ENCODE measurements at places on chromosomes 4 and X.
A peak's percentile ranks its signal among the peaks of the same experiment; 100 is the strongest.

DNA sequence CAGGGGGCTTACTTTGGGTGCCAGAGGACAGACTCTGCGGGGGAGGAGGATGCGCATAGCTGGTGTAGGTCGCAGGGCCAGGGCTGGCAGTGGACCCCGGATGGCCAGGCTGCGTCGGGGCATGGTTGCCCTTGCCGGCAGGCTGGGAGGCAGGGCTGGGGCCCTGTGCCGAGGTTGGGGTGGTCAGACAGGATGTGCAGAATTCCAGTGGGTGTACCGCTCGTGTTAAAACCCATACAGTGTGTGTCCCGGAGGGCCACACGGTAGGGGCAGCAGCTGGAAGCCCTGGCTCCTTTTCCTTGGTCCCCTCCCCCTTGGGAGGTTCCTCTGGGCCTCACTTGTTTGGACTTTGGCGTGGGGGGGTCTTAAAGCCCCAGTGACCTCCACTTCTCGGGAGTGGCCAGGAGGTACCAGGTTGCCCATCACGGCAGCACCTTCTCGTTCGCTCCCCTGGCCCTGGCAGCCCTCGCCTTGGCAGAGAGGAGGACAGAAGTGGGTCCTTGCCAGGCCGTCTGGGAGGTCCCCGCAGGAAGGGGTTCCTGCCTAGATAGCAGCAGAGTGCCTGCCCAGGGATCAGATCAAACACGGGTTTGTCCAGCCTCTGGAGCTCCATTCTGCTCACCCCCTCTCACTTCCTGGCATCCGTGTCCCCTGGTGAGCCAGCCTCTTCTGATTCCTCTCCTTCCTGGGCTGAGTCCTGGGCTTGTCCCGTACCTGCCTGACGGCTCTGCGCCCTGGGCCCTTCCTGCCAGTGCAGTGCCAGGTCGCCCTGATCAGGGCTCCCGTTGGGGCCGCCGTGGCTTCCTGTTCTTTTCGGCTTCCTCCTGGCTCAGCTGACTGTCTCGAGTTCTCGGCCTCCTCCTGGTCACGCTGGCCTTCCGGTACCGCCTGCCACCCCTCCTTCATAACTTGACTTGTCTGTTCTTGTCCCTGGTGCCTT, 56.7 kb upstream of the HGFAC start:
- DNase-seq, result no peak

GRCh38 chr4:182273191-182273935, 30.2 kb downstream of the TENM3 start:
- DNase-seq, result no peak

GRCh38 chr4:44257461-44257860, 191.1 kb downstream of the KCTD8 start:
- no peak for DNase-seq

DNA sequence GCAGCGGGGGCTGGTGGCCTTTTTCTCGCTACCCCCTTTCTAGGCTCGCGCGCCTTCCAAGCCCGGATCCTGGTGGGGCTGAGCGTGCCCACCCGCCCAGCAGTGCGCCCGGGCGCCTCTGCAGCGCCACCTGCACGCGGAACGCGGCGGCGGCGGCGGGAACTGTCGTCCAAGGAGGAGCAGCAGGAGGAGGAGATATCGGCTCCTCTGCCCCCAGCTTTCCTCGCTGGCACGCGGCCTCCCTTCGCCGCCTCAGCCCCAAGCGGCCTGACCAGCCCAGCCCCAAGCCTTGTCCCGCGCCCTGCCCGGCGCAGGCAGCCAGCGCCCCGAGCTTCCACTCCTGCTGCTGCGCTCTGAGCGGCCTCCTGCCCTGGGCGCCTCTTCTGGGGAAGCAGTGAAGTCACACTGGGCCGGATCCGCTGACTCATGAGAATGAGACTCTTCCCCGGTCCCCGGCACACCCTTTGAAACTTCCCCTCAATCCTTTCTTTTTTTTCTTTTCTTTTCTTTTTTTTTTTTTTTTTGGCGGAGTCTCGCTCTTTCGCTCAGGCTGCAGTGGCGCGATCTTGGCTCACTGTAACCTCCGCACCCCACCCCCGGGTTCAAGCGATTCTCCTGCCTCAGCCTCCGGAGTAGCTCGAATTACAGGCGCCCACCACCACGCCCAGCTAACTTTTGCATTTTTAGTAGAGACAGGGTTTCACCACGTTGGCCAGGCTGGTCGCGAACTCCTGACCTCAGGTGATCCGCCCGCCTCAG, 10.6 kb upstream of the ELF4 start:
- DNase-seq, result peak; percentile 63

GRCh38 chr4:159941076-159941475, 838.2 kb downstream of the RAPGEF2 start:
- DNase-seq, result no peak

DNA sequence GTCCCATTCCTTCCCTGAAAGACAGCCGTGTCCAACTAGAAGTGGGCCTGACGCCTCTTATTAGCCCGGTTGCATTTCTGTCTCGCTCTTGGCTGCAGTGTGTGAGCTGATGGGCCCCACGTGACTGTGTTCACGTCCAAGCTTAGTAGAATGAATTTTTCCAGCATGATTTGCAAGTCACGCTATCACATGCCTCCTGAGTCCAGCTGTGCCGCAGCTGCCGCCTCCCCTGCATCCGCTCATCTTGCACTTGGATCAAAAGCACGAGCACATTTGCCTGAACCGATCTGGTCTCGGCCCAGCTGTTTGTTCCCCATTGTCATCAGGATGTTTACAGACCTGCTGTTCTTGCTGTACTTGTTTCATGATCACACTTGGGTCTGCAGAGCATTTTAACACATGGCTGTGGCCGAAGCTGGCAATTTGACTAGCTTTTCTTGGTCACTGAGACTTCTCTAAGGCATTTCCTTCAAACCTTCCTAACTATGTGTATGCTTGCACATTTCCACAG, 126.5 kb downstream of the KIT start:
- no peak for DNase-seq

GRCh38 chr4:118935819-118936218, 47.2 kb downstream of the SYNPO2 start:
- no peak for DNase-seq

DNA sequence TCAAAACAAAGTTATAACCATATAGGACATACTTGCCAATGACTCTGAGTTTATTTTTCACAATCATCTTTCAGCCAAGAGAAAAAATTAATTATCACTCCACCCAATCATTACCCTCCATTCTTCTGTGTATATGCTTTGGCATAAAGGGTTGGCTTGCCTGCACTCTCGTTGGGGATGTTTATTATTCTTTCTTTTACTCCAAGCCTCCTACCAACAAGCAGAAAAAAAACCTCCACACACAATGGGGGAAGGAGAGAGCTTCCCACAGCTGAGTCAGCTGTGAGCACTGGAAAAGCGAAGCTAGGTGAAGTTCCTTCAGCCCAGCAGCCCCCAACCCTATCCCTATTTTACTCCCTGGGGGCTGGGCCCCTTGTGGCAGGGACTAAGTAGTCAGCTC, 1.5 kb downstream of the OPHN1 start:
- no peak for DNase-seq

GRCh38 chr4:23483320-23483960, 406.4 kb downstream of the PPARGC1A start:
- no peak for DNase-seq

GRCh38 chr4:105282489-105282888, 135.8 kb downstream of the TET2 start:
- DNase-seq, result no peak

- no peak for DNase-seq
Observed at GRCh38 chr4:89204624-89205023, 93.3 kb downstream of the TIGD2 start.

DNA sequence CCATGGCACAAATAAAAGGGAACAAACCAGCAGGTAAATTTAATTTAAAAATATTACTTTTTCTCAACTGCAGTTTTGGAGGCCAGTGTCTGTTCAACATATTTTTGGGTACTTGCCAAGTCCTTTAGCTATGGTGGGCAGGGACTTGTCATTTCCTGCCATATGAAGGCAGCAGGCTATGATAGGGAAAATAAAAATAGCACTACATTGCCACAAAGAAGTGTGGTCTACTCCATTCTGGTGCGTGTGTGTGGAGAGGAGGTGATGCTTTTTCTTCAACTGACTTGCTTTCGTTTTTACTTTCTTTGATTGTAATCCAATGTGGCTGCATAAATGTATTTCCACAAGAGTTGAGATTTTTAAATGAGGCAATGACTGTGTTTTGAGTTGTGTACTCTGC, 17.2 kb downstream of the GPR174 start:
- no peak for DNase-seq

- DNase-seq, result no peak
Observed at GRCh38 chrX:149511081-149511480, 6.0 kb upstream of the IDS start.

GRCh38 chrX:50953832-50954231, 43.3 kb downstream of the BMP15 start:
- no peak for DNase-seq

- no peak for DNase-seq
Observed at GRCh38 chr4:183287677-183288076, 32.4 kb downstream of the CLDN22 start.

GRCh38 chr4:156969101-156969500, 2.5 kb downstream of the PDGFC start:
- DNase-seq, result no peak

GRCh38 chr4:123077330-123077729, 154.9 kb upstream of the NUDT6 start:
- DNase-seq, result no peak

Data from activated CD4-positive, CD25-positive, alpha-beta regulatory T cell treated with anti-CD3 and anti-CD28 coated beads, Interleukin-2, amount 50 U/mL, for 72 hours (primary cell).